Left hindlimb (tissue), 1 donor: ENCODE measurements at places on chromosomes 5 and 9.
A peak's percentile ranks its signal among the peaks of the same experiment; 100 is the strongest.

GRCh38 chr9:69379270-69379982, 54.4 kb downstream of the ENTREP1 start:
- DNase-seq, result peak; percentile 42

DNA sequence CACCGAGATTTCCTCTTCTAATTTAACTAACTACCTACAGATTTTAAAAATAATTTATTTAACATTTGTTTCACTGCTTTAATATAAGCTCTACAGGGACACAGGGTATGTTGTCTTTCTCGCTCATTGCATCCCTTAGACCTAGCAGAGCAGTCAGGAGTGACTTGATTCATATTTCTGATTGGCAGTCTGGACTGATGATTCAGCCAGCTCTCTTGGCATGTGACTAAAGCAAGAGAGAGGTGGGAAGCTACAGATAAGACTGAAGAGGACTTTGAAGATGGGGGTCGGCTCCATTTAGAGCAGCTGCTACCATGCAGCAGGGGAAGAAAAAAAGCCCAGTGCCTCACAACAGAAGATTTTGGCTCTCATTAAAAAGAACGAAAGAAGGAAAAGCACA, 173.4 kb upstream of the STK32A start:
- no peak for DNase-seq

DNA sequence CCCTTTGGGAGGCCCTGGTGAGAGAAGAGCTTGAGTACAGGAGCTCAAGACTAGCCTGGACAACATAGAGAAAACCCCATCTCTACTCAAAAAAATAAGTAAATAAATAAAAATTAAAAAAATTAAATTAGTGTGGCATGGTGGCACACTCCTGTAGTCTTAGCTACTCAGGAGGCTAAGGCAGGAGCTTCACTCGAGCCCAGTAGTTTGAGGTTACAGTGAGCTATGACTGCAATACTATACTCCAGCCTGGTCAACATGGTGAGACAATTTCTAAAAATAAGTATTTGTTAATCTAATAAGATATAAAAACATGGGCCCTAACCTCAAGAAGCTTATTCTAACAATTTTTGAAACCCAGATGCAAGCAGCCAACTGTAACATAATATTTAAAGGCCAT, 7.6 kb downstream of the RNF38 start:
- no peak for DNase-seq

DNA sequence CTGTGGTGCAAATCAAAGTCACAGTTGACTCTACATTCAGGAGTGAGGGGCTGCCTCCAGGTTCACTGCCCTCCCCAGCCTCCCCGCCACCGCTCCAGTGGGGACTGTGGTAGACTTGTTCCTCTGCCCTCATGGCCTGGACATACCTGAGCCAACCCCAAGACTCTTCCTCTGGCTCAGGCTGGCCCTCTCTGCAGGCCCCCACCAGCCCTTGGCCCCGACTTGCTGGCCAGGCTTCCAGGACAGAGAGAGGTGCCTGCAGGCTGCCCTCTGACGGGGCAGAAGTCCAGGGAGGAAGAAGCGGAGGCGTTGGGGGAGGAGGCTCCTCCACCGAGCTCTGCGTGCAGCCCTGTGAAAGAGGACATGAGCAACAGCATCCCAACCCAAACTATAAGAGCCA, 2.8 kb upstream of the SARDH start:
- DNase-seq, result no peak

DNA sequence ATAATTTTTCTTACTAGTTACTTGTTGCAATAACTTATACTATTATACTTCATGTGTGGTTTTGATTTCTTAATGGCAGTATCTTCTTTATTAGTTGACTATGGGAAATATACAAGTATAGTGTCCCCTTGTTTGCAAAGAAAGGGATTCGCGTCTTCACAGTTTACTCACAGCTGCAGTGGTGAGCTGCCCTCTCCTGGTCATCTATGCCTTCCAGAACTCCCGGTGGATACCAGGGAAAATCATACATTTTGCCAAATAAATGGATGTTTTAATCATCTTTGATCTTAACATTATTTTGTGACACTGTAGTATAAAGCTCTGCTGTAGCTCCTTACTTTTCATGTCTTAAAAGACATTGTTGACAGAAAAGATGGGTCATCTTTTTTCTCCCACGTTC, 142.0 kb downstream of the ZCCHC7 start:
- DNase-seq, result no peak

DNA sequence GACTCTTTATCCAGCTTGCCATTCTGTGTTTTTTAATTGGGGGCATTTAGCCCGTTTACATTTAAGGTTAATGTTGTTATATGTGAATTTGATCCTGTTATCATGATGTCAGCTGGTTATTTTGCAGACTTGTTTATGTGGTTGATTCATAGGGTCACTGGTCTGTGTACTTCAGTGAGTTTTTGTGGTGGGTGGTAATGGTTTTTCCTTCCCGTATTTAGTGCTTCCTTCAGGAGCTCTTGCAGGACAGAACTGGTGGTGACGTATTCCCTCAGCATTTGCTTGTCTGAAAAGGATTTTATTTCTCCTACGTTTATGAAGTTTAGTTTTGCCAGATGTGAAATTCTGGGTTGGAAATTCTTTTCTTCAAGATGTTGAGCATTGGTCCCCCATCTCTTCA, 381.1 kb downstream of the MAN2A1 start:
- no peak for DNase-seq

DNA sequence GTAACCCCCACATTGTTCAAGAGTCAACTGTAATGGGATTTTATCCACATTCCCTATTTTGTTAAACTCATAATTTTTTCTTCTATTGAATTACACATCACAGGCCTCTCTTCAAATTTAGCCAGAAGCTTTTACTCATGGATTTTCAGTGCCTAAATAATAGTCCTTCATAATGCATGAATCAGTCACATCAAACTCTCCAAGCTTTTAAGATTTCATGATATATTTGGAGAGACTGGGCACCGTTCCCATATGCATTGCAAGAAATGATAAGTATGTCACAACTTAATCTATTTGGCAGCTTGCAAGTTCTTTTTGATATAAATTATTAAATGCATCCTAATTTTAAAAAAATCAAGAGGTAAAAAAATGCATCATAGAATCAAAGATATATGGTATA, 465.9 kb downstream of the DMAC1 start:
- DNase-seq, result no peak

DNA sequence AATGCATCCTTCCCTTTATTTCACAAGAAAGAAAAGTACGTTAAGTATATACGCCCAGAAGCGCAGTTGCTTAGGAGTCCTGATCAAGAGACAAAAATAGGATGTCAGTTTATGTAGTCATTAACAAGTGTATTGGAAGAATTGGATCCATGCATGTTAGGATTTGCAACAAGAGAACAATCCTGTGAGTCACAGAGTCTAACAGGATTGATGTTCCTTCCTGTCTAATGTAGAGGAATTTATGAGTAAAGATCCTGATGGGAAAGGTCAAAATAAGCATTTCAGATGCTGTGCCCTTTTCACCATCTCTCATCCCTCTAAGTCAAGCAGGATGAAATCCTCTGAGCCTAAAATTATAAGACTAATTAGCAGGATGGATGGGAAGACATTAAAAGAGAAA, 406.0 kb upstream of the GRIA1 start:
- DNase-seq, result no peak

DNA sequence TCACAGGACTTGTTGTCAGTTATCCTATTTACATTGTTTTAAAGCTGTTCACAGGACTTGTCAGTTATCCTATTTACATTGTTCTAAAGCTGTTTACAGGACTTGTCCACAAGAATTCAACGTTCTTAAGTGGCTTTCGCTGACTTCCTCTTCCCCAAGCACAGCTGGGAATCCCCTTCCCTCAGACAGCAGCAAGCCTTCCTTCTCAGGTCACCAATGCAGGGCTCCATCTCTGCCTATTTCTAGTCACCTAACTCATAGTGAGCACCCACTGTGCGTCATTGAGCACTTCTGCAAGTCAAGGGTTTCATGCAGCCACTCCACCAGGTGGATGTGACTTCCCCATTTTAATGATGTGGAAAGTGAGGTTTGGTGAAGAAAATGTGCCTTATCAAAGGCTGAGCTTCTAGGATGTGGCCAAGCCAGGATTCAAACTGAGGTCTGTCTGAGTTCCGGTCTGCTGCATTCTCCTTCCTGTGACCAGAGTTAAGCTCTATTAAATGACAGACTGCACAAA, 109.8 kb upstream of the ZNF462 start:
- DNase-seq, result no peak

GRCh38 chr5:120228262-120229031, 235.7 kb upstream of the PRR16 start:
- no peak for DNase-seq

GRCh38 chr9:126127591-126127990, 199.0 kb upstream of the MVB12B start:
- no peak for DNase-seq

DNA sequence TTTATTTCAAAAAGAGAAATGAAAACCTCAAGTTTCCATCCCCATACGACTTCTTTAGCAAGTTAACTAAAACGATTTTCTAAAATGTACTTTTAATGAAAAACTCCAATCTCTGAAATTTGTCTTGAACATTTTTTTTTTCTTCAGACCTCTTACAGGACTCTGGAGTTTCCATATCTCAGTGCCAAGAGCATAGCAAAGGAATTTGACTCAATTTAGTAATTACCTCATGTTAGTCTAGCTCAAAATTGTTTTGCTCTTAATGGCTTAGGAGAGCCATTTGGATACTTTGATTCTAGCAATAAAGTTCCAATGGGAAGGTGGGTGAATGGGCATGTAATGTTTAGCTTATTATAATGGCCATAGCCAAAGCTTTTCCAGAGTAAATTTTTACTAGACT, 26.0 kb upstream of the SPATA31D4 start:
- no peak for DNase-seq

GRCh38 chr5:19179571-19179970, 808.4 kb downstream of the CDH18 start:
- no peak for DNase-seq

GRCh38 chr5:78505860-78506259, 142.7 kb downstream of the LHFPL2 start:
- DNase-seq, result no peak

GRCh38 chr5:146165460-146165859, 17.0 kb downstream of the LARS1 start:
- DNase-seq, result no peak

DNA sequence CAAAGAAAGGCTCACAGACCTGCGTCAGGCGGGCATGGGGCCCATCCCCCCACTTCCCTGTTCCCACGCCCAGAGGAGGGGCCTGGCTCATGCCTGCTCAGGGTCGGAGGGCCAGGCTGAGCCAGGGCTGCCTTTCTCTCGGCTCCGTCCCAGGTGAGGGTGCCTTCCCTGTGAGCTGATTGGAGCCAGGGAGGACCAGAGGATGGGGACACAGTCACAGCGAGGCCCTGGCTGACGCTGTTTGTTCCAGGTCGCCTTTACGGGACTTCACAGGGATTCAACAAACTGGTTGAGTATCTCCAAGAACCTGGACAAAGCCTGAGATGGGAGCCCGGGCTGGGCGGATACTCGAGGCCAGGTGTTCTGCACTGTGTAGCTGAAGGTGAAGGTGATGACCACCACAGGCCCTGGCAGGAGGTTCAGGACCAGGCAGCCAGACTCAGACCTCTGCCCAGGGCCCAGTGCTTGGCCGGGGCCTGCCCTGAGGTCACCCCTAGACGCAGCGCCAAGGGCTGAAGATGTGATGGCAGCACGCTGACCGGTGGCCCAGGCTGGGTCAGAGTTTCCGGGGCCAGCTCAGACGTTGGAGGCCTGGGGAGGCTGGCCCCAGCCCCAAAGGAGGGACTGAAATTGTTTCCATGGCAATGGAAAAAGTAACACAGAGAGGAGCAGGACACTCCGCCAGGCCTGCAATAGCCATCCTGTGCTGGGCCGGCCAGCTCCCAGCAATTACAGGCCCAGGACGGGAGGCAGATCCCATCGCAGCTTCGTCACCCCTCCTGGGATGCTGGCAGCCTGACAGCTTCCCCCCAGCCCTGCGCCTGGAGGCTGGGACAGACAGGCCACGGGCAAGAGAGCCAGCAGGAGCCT, 65.3 kb upstream of the ADAMTS2 start:
- no peak for DNase-seq

DNA sequence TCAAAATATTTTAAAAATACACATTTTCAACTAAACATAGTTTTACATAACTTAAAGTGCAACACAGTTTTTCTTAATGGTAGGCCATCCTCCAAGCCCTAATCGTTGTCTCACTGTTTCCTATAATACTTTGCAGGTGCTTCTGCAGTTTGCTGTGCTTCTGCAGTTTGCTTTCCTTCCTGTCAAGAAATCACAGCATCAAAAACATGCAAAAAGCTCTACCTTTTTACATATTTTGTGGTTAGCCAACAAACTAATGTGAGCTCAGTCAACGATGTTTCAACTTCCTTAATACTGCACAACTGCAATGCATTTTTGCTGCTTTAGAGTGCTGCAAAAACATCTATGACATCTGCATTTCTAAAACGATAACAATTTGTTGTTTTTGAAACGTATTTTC, 25.2 kb downstream of the EMB start:
- DNase-seq, result no peak

DNA sequence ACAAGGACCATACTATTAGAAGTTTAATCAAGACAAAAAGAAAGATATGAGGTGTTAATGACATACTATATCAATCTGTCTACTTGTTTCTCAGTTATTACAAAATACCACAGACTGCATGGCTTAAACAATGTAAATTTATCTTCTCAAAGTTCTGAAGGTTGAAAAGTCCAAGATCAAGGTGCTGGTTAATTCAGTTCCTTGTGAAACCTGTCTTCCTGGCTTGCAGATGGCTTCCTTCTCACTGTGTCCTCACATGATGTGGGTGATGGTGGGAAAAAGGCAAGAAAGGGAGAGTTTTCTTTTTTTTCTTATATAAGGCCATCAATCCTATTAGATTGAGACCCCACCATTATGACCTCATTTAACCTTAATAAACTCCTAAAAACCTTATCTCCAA, 15.6 kb upstream of the SPINK14 start:
- no peak for DNase-seq

DNA sequence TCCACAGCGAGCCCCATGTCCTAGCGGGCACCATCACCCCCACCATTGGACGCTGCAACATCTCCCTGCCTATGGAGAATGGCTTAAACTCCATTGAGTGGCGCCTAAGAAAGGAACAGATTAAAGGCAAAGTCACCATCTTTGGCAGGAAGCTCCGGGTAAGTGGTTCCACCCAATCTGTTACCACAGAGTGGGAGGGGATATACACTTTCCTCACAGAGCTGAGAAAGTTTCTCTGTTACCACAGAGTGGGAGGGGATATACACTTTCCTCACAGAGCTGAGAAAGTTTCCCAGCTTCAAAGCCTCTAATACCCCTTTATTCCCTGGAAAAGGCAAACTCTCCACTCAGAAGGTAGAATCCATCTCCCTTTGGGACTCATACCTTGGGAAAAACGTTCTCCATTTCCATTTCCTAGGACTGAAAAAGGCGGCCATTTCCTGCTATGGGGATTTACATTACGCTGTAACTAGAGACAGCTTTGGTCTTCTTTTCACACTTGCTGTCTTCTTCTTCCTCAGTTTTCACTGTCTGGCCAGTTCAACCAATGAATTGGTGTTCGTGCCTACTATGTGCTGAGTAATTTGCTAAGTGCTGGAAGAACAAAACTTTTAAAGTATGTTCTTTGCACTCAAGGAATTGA, 63.4 kb upstream of the WWC1 start:
- DNase-seq, result no peak
